ENCODE measurements at places on chromosomes 5 and 9.

- no peak for DNase-seq
Measured at GRCh38 chr9:111524731-111525055, 286 bp upstream of the ZNF483 start.

GRCh38 chr9:94577571-94577970 lies 16.1 kb downstream of the FBP2 start:
- no peak for DNase-seq

DNA sequence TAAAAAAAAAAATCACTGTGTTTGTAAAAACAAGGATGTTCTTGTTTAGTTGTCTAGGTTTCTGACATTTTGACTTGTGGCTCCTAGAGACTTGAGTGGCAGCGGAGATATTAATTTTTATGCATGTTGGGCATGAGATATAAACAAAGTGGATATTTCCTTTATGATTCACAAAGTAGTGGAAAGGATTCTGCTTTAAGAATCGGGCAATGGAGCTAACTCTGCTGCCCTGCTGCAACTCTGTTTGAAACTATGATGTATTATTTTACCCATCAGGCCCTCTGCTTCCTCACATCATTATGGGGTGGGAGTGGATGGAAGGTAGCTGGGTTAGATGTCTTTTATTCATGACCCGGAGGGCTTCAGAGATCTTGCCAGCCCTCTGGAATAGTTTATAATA lies 94.1 kb upstream of the CD180 start:
- DNase-seq: no peak

DNA sequence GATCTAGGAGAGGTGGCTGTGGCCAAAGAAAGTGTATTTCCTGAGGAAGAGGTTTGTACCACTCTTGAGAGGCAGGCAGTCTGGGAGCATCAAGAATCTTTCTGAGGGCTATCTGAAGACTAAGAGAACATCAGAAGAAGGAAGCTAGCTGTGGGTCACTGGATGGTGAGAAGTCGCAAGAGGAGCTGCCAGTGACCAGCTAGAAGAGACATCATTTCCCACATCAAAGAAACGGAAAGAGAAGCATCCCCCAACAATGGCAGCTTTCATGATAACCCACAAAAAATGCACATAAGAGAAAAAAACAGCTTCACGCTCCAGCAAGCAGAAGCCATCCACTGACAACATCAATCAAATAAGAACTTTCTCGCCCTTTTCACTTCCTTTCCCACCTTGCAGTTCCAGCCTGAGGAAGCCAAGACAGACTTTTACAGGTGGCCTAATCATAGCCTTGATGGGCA lies 25.0 kb upstream of the CEP78 start:
- DNase-seq: no peak

DNA sequence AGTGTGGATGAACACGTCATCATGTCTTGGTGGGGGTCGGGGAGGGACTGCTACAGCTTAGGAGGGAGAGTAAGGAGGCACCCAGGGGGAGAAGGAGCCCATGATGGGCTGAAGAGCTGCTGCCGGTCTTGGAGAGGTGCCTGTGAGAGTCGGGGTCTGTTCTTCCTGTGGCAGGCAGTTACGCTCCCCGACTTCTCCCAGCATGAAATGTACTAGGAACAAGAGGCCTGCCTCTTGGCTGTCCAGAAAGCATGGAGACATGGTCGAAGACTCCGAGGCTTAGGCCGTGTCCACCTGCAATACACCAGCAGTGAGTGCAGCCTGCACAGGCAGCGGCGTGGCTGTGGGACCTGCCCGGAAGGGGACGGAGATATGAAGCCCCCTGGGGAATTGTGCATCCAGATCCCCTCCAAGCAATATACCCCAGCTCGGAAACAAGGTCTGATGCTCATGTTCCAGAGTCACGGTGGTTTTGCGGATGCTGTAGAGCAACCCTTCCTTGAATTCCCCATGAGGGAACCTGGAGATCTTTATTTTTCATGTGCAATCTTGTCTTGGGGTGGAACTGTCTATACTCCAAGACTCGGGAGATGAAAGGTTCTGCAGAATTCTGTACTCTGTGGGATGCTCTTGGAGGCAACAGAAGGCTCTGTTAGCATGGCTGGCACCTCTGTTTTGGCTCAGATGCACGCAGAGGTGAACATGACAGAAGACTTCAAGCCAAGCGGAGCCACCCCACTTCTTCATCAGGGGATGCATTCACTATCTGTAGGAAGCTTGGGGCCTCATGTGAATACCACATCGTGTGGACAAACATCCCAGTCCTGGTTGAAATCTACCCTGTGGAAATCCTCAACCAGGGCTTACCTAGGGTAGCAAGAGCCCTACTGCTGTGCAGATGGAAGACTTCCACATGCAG lies 374.9 kb upstream of the IRX4 start:
- no peak for DNase-seq

DNA sequence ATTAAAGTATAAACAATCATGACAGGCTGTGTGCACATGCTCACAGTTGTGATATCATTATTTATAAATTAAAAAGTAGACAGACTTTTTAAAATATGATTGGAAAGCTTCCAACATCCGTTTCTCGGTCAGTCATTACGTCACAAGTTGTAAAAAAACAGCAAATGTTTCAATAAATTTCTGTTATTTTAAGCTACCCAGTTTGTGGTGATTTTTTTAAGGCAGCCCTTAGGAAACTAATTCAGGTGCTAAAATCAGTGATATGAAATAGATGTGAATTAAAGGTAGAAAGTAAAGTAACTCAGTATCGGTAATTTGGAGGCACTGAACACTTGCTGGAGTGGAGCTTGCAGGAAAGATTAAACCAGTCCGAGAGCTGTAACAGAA lies 1.2 kb downstream of the CCNH start:
- DNase-seq: no peak

- DNase-seq: no peak
Measured at GRCh38 chr5:34648840-34649158, 7.3 kb upstream of the RAI14 start.

- no peak for DNase-seq
Measured at GRCh38 chr5:113082547-113082905, 105.9 kb downstream of the DCP2 start.

GRCh38 chr9:129875687-129876395 lies 40.6 kb downstream of the USP20 start:
- no peak for DNase-seq

DNA sequence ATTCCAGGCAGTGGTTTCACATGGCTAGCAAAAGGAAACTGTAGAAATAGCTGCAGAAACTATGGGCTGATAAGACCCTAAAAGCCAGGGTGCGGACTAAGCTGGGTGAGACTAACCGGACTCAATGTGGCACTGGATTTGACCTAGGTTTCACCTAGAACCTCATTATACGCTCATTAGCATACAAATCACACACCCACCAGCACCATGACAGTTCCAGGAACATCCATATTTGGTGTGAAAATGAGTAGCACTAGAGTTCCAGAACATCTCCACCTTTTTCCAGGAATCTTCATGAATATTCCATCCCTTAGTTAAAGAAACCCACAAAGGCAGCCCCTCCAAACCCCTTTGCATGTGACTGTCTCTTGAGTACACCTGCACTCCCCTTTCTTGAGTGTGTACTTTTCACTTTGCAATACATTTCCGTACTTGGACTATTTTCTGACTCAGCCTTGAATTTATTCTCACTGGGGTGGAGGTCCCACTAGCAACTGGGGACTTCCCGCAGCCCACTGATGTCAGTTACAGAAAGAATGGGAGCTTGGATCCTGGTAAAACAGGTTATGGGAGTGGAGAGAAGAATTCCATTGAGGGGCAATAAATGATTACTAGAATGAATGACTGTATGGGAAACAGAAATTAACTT lies 58.0 kb upstream of the SPATA31C2 start:
- DNase-seq: no peak

GRCh38 chr5:77145666-77146065 lies 58.6 kb upstream of the ZBED3 start:
- DNase-seq: no peak

DNA sequence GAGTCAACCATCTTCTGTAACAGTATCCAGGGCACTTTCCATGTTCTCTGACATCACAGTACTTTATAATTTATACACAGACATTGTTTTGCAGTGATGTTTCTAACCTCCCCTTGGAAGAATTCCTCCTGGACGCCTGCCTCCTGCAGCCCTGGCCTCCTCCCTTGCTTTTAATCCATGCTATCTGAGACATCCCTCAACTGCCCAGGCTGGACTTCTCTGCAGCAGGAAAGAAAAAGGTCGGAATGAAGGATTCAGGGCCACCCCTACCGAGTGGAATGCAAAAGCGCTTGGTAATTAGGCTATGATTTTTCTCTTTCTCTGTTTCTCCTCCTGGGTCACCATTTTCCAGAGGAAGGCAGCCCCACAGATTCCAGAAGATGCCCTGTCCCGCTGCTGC lies 47.0 kb upstream of the SHC3 start:
- peak; percentile 37 for DNase-seq

- no peak for DNase-seq
Measured at GRCh38 chr9:18890372-18890771, 142.6 kb downstream of the SAXO1 start.

- DNase-seq: no peak
Measured at GRCh38 chr5:66247176-66247960, 103.3 kb downstream of the SREK1 start.
